Activated naive CD8-positive, alpha-beta T cell treated with anti-CD3 and anti-CD28 coated beads, Interleukin-2, amount 10 ng/mL, durations not matched to agents 7 days and 5 days (primary cell): ENCODE measurements at places on chromosomes 13 and 19. TPM values are rescaled to one million over a fixed set of nuclear protein-coding genes. Genes with fewer than 3 reads are reported as not detected.

DNA sequence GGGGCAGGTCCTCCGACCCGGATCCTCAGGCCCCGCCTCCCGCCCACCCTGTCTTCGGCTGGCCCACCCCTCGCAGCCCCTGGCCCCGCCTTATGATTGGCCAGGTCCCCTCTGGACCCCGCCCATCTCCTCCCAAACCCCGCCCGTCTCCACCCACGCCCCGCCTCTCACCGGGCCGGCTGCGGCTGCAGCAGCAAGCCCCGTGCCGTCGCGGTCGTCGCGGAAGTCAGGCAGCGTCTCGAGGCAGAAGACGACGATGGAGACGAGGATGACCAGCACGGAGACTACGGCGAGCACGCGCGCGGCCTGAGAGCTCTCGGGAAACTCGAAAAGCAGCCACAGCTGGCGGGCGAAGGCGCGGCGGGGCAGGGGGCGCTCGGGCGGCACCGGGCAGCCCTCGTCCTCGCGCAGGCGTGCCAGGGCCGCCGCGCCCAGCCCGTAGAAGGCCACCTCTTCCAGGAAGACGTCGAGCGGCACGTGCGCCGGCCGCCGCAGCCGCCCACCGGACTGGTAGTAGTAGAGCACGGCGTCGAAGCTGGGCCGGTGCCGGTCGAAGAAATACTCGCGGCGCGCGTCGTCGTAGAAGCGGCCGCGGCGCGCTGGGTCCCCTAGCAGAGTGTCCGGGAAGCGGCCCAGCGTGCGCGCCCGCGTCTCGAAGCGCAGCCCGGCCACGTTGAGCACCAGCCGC lies 495 bp downstream of the KCNA7 start:
- no peak for DNase-seq

- DNase-seq: no peak
Measured at GRCh38 chr19:50835103-50835784, 1.9 kb upstream of the KLK15 start.

The LGI4 gene
- 0.28 TPM for total RNA-seq

The ZNF83 gene
- 92.4 TPM for total RNA-seq

The AZU1 gene
- total RNA-seq: not detected

The APLP1 gene
- 1.2 TPM for total RNA-seq

- no peak for DNase-seq
Measured at GRCh38 chr13:99331881-99332293, 24.7 kb upstream of the GPR183 start.

DNA sequence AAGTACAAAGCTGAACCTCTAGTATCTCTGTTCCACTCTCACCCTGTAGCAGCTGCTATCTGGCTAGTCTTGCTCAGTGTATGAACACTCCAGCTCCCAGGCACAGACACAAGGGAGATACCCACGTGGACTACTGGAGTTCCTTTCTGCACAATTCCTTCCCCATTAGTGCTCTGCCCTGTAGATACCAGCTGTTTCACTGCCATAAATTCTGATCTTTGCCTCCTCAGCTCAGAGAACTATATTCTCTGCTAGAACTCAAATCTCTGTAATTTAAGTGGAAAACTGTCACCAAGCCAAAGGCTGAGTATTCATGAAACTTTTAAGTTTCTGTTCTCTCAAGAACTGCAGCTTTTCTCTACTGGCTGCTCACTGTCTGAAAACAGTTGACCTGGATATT lies 273.7 kb downstream of the DIAPH3 start:
- DNase-seq: no peak

DNA sequence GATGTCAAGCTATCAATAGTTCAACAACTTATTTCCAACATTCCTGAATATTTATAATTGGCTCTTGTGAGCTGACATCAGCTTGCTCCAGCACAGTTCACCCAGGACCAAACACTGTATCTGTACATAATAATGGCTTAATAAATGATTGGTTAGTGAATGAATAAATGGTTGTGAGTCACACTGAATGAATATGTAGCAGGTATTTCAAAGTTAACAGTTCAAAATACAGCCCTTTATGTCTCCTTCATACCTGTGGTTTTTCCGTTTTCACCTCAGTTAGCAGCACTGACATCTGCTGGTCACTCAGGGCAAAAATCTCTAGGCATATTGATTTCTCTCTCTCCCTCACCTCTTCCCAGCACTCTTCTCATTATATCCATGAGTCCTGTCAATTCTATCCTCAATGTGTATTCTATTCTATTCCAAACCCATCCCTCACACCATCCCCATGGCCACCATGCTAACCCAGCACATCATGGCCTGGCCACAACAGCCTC lies 76.3 kb downstream of the PEG3 start:
- DNase-seq: no peak

The KLHL26 gene
- 14.3 TPM for total RNA-seq

The SIAH3 gene
- 0.36 TPM for total RNA-seq

GRCh38 chr19:6677883-6678689 lies 8.1 kb upstream of the TNFSF14 start:
- DNase-seq: peak; percentile 60

DNA sequence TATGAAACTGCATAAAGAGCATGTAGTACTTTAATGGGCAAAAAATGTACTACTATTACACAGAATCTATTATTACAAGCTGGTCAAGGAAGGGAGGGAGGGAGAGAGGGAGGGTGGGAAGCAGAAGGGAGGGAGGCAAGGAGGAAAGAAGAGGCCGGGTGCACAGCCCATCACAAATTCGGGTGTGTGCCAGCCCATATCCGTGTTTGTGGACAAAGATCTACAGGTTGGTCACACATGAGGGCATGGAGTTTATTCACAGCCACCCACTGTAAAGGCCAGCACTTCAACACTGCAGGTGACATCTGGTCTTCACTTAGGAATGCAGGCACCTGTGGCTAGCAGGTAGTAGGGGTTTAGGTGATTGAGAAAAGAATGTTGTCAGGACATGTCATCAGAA lies 352.5 kb upstream of the NBEA start:
- DNase-seq: no peak

The PIH1D1 gene
- 143 TPM for total RNA-seq

DNA sequence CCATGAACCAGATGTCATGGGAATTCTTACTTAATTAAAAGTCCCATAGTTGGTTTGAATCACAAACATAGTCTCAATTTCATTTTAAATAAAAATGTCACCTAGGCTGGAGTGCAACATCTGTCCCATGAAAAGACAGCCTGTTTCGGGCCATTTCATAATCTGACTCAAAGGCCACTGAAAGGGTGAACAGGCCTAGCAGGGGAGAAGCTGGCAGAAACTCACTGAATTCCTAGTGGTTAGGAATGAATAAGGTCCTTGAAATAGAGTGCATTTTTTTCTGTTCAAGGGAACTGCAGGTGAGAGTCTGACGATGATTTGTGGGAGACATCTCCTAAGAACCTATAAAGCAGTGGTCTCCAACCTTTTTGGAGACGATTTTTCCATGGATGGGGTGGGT lies 44.0 kb upstream of the PCCA start:
- no peak for DNase-seq

GRCh38 chr19:57978586-57979289 lies 4.4 kb upstream of the C19orf18 start:
- DNase-seq: no peak

GRCh38 chr19:52492201-52492993 lies 35.1 kb upstream of the ZNF808 start:
- DNase-seq: peak; percentile 36

The SIX5 gene
- total RNA-seq: 2.5 TPM

DNA sequence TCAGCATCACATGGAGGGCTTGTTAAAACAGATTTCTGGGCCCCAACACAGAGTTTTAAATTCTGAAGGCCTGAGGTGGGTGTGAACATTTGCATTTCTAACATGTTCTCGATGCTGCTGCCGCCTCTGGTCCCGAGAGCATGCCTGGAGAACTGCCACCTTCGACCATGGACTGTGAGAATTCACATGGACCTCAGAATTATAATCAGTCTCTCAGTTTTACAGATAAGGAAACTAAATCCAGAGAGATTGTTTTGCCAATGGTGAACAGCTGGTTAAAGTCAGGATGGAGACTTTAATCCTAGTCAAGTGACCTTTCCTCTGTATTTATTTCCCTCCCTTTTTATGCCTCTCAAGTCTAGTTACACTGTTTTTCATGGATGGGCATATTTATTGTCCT lies 14.7 kb downstream of the ALOX5AP start:
- DNase-seq: no peak

GRCh38 chr13:45950386-45951000 lies 98.9 kb upstream of the SIAH3 start:
- no peak for DNase-seq

DNA sequence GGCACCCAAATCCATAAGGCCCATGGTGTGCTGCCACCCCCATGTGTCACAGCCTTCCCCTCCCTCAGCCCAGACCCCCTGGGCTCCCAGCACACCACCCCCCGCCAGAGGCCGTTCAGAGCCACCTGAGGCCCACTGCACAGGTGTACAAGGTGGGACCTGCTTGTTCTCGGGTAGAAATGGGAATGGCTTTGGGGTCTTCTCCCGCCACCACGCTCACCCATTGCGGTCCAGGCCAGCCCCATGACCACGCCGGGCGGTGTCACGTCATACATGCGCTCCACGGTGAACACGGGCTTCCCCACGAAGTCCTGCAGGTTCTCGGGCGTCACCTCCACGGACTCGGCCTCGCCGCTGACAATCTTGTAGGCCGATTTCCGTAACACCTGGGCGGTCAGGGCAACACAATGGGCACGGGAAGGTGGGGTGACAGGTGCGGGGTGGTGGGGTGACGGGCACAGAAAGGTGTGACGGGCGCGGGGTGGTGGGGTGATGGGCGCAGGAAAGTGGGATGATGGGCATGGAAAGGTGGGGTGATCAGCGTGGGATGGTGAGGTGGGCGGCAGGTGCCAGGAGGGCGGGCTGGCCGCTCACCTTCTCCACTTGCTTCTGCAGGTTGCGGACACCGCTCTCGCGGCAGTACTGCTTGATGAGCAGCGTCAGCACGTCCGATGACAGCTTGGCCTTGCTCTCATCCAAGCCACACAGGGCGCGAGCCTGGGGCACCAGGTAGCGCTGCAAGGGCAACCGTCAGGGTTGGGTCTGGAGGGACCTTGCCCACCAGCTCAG lies 4.3 kb downstream of the RPL36 start:
- DNase-seq: no peak

GRCh38 chr13:99008577-99008976 lies 30.7 kb upstream of the DOCK9 start:
- no peak for DNase-seq

- DNase-seq: no peak
Measured at GRCh38 chr13:75776550-75776949, 140.4 kb downstream of the LMO7 start.

- no peak for DNase-seq
Measured at GRCh38 chr13:44930963-44931623, 58.2 kb downstream of the NUFIP1 start.

DNA sequence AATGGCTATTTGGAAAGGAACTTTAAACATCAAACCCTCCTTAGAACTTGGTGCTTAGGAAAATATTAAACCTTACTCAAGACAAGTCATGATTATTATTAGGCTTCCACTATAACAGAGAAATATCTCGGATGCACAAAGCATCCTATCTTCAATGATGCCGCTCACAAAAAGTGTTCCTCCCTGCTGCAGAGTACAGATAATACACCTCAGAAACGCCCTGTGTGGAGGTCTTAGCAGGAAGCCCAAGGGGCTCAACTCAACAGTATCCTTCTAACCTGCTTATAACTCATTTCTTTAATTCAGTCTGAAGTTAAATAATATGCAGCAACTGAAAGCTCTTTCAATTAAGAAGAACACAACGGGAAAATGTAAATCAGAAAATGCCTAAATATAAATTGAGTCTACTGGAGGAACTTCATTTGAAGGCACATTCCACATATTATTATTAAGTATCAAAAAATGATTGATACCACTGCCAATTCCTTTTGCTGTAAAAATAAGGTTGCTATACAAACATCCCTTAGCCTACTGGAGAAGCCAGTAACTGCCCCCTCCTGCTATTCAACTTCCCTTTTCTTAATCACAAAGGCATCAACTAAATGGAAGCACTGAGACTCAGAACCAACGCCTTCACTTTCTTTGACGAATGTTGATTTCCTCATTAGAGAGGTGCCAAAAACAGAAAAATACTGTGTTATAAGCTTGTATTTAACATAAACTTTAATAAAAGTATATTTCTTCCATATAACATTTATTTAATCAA lies 12.0 kb downstream of the ELF1 start:
- no peak for DNase-seq

- DNase-seq: no peak
Measured at GRCh38 chr13:79307866-79308298, 98.2 kb downstream of the RBM26 start.

DNA sequence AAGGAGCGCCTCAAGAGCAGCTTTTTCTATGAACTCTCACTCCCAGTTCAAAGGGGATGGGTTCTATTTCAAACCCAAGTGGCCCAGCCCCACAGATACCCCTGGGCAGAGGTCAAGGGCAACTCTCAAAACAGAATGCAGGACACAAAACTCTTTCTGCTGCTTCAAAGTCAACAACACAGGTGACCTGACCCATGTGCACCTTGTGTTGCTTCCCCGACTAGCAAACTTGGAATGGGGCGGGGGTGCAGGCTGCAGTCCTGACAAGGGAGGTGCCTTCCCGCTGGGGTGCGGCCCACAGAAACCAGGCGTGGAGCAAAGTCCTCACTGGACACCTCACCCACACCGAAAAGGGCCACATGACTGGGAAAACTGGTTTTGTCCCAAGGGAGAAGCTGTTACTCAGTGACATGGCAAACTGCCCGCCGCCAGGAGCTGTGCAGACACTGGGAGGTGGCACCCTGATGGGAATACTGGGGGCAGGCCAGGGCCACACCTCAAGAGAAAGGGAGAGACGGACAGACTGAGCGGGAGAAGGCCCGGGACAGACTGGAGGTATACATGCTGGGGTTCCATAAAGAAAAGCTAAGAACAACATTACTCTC lies 17.4 kb downstream of the ZC3H4 start:
- no peak for DNase-seq

- no peak for DNase-seq
Measured at GRCh38 chr13:107450431-107450830, 764.9 kb downstream of the LIG4 start.

GRCh38 chr19:12411893-12412292 lies 10.8 kb upstream of the ZNF799 start:
- no peak for DNase-seq

The MATK gene
- total RNA-seq: 29.4 TPM

DNA sequence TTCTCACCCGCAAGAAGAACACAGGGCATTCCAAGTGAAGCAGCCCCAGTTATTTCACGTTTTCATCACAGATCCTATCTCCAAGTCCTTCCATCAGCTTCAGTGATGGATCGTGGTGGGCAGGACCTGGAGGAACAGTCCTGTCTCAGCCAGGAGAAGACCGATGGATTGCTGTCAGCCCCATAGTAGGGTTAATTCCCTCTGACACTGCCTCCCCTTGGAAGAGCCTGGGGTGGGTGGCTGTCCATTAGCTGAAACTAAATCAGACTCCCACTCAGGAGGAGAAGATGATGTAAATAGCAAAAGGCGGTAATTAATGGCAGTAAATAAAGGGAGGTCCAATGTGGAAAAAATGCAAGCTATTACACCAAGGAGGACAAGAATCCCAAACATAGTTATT lies 131.0 kb downstream of the TNFRSF19 start:
- DNase-seq: no peak

The ATP12A gene
- total RNA-seq: not detected

The ZNF441 gene
- 15.5 TPM for total RNA-seq

The ZNF627 gene
- total RNA-seq: 9.6 TPM
